ENCODE measurements at places on chromosomes 13 and 19.

GRCh38 chr19:27993619-27994570, 1219.1 kb downstream of the UQCRFS1 start:
- DNase-seq, result no peak

GRCh38 chr13:52085421-52085820, 43.5 kb downstream of the NEK5 start:
- DNase-seq, result no peak

DNA sequence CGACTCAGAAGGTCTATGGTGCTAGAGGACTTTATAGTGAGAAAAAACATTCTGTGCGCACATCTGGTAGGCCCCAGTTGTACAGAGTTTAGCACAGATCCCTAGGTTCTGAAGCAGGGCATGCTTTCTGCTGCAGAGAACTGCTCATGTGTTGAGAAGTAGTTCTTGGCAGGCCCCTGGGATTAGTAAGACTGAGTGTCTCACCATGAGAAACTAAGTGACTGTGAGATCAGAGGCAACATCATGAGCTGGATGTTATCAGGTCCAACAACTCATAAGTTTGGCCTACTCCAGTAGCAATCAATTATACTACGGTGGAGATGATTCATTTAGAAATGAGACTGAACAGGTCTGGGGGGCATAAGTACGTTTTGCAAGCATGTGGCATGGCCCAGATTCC, 507.4 kb upstream of the KLF12 start:
- DNase-seq, result no peak

DNA sequence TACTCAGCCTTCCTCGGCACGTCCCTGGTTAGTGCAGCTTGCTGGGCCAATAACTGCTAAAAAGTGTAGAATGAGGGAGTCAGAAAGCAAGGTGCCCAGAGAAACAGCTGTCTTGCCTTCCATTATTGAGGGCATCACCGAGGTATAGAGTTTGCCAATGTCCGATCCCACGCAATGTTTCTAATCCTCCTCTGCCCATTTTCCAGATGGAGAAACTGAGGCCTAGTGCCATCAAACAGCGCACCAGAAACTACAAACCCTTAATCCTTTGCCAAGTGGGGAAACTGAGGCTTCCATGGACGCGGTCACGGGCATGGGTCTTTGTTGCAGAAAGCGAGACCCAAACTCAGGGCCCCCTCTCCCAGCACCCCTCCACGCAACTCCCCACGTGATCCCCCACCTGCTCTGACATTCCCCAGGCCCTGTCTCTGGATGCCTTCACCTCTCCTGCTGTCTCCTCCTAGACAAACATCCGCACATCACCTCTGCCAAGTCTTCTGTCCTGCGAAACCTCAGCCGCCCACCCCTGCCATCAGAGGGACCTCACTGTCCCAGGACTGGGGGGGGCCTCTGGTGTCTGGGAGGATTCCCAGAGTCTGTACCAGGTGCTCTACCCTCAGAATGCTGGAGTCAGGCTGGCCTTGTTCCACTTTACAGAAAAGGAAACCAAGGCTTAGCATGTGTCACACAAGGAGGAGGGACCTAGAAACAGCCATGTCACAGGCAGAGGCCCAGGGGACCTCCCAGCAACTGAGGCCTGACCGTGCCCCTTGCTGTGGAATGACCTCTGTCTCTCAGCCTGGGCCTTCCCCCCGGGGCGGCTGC, 930 bp upstream of the PDE4C start:
- DNase-seq, result no peak

DNA sequence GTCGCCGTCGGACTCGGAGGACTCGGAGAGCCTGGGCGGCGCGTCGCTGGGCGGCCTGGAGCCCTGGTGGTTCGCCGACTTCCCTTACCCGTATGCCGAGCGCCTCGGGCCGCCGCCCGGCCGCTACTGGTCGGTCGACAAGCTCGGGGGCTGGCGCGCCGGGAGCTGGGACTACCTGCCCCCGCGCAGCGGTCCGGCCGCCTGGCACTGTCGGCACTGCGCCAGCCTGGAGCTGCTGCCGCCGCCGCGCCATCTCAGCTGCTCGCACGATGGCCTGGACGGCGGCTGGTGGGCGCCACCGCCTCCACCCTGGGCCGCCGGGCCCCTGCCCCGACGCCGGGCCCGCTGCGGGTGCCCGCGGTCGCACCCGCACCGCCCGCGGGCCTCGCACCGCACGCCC, 2.5 kb upstream of the GRWD1 start:
- DNase-seq, result no peak

DNA sequence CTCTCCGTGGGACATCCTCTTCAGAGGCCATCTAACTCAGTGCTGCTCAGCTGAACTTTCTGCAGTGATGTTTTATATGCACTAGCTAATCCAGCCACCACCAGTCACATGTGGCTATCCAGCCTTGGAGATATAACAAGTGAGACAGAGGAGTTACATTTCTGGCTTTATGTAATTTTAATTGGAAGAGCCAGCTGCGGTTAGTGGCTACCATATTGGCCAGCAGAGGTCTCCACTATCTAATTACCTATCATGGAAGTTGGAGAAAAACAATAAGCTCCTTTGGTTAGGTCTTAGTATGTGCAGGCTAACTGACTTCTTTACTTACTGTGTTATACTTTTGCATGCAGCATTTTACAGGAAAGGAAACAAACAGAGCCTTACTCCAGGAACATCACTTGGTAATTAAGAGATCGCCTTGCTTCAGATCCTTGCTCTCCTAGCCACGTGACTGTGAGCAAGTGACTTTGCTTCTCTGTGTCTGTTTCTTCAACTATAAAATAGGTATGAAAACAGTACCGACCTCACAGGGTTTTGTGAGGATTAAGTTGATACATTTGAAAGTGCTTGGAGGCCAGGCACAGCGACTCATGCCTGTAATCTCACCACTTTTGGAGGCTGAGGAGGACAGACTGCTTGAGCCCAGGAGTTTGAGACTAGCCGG, 1.6 kb upstream of the KLK10 start:
- DNase-seq, result no peak

GRCh38 chr13:50979187-50979586, 69.6 kb downstream of the RNASEH2B start:
- DNase-seq, result no peak

- no peak for DNase-seq
Measured at GRCh38 chr19:58352760-58353671, at the start of gene A1BG. A1BG (minus strand) TSS chr19:58353492; CDS start chr19:58353437, 55 bp downstream.

DNA sequence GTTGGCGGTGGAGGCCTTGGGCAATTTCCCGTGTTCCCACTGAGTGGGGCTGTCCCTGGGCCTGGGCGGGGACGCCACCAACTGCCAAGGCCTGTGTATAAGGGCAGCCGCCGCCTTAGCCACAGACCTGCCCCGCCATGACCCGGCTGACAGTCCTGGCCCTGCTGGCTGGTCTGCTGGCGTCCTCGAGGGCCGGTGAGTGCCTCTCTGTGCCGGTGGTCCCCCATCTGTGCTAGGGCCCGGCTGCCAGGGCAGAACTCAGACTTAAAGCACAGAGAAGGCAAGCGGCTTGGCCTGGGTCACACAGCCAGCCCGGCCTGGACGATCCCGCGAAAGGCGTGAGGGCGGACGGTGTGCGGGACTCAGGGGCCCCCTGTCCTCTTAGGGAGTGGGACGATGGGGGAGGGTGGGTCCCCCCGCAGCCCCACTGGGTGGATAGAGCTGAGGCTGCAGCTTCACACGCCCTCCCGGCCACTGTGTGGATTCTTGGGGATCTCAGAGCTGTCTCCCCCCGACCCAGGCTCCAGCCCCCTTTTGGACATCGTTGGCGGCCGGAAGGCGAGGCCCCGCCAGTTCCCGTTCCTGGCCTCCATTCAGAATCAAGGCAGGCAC, at the start of gene AZU1:
Gene AZU1 (plus strand): TSS at position 128 of the 612 bp plus-strand sequence. CDS start 10 bp downstream, at position 138.
- DNase-seq, result no peak

DNA sequence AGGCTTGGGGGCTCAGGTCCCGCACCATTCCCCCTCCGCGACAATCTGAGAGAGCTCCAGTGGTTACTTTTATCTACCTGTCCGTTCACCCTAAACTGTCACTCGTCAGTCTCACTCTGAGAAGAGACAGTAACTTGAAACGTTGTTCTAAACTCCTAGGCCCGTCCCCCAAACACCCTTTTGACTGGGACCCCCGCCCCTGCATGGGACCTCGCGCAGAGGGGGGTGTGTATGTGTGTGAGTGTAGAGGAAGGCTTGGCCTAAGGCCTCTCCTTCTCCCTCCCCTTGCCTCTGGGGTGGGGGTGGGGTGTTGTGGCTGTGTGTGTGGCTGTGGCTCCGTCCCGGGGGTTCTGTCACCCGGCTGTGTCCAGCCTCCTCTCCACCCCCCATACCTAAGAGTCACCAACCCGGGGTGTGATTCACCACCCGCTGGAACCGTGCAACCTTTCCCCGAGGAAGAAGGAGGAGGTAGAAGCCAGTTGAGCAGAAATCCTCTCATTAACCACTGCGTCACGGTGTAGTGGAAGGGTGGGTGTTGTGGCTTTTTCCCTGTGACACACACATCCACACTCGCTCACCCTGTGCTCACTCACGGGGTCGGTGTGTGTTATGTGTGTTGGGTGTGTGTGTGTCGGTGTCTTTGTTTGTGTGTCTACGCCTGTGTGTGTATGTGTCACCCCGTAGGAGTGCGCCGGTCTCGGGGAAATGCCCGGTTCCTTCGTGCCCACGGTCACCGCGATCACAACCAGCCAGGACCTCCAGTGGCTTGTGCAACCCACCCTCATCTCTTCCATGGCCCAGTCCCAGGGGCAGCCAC, 2.4 kb downstream of the FOSB start:
- no peak for DNase-seq

GRCh38 chr19:53826876-53827275, 2.8 kb upstream of the NLRP12 start:
- DNase-seq, result no peak

- DNase-seq, result no peak
Measured at GRCh38 chr13:49183672-49184325, 36.3 kb upstream of the MLNR start.

GRCh38 chr13:106104281-106104901, 431.1 kb downstream of the EFNB2 start:
- no peak for DNase-seq

- DNase-seq, result no peak
Measured at GRCh38 chr19:16460454-16460853, 11.3 kb downstream of the EPS15L1 start.

GRCh38 chr13:58313219-58313618, 681.7 kb downstream of the PCDH17 start:
- no peak for DNase-seq

GRCh38 chr13:78383899-78384298, 219.5 kb downstream of the POU4F1 start:
- DNase-seq, result no peak

DNA sequence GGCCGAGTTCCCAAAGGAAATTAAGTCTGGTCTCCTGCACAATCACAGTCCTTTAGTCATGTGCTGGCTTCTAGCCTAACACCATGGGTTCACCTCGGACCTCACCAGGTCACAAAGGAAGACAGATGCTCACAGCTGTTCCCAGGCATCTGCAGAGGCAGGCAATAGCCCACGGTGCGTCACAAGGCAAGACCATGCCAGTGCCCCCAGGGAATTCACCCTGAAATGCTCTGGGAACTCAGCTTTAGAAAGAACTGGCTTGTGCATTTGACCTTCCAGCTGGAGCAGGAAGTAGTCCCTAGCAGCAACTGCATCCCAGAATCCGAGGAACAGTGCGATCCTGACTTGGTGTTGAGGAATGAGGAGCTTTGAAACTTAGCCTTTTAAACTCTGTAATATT, 96.8 kb upstream of the WASF3 start:
- DNase-seq, result no peak

DNA sequence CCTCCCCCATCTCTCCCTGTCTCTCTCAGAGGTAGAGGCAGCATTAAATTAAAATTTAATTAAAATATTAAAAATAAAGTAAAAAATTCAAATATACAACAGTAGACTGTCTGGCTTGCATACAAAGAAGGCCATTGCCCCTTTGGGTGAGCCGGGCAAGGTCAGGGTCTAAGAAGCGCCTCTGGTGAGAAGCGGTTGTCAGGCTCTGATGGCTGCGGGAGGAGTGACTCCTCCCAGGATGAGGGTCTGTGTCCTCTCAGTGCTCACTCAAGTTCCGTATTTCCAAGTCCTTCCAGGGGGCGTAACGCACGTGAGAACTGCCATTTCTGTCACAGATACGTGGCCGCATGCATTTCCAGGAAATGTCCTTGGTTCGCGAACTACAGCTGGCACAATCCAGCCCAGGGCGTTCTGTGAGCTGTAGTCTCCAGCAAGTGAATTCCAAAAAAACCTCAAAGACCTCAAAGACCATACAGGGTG, 737 bp upstream of the ZNF181 start:
- no peak for DNase-seq

DNA sequence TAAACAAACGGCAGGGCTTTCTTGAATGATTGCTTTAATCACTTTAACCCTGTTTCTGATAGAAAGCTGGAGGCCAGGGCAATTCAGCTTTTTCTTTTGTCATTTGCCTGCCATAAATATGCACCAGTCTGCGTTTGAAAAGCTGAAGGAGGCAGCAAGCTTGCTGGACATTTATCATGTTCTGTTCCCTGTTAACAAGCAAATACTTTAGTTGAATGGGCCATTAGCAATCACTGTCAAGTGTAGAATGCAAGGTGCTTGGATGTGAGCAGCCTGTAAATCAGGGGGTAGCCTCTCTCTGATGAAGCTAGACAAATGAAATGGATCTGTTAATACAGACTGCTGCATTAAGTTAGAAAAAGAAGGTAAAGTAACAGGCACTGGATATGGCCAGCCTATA, 7.6 kb downstream of the EFNB2 start:
- no peak for DNase-seq

DNA sequence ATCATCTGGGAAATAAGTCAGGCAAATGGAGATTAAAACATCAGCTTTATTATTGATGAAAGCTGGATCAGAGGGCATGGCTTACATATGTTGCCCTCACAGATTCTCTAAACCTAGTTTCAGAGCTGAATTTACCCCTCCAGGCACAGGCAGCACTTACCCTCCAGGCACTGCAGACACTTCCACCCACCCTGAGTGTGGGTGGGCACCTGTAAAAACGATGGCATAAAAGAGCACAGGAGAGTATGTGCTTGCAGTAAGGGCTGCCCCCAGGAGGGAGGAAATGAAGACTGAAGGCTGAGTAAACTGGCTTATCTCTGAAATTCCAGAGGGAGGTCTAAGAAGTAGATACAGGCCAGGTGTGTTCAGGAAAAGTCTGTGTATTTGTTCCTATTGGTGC, 185.0 kb upstream of the HTR2A start:
- no peak for DNase-seq

GRCh38 chr19:5452594-5453565, 2.3 kb upstream of the ZNRF4 start:
- no peak for DNase-seq

- no peak for DNase-seq
Measured at GRCh38 chr13:40231311-40231710, 435.1 kb downstream of the FOXO1 start.

DNA sequence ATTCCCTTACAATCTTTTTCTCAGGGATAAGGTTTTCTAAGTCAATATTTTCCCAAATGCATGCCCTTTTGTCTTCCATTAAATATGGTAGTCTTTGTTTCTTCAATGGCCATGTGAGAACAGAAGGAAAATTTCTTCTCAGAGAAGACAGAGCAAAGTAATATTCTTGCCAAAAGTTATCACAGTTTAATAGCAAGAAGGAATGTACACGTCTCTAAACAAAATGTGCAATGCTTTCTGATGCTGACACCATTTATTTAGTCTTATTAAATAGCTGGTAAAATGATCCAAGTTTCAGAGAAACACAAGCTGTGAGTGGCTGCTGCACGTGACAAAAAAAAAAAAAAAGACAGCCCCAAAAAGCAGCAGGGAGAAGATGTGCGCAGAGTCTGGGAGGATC, 542.5 kb downstream of the GPC6 start:
- no peak for DNase-seq

- DNase-seq, result no peak
Measured at GRCh38 chr13:64186071-64186470, 2770.4 kb upstream of the PCDH20 start.
